ENCODE measurements at places on chromosomes 3 and 15. TPM values are rescaled to one million over a fixed set of nuclear protein-coding genes. Genes with fewer than 3 reads are reported as not detected.

The CRABP1 gene
- total RNA-seq = not detected

The TP63 gene
- total RNA-seq = not detected

The PLA2G4D gene
- not detected for total RNA-seq

The COX5A gene
- total RNA-seq = 150 TPM

The PAQR5 gene
- 0.73 TPM for total RNA-seq

The HYAL1 gene
- 142 TPM for total RNA-seq

The SLC6A11 gene
- 0.09 TPM for total RNA-seq

DNA sequence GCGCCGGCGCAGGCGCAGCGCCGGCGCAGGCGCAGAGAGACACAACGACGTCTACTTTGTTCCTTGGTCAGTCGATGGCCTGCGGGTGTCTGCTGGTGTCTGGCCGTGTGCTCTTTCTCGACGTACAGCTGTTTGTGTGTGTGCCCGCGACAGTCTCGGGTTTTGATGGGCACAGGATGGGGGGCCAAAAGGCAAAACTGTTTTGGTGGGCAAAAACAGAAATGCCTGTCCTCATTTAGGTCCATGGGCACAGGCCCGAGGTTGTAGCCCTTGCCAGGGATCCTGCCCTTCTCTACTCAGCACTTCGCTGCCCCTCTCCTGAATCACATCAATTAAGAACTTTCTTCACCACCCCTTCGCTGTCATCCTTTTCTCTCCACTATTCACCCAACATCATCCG, 184.8 kb upstream of the CHL1 start:
- no peaks in the 10 kb centered on the region for H3K27me3 ChIP-seq
- no peaks in the 10 kb centered on the region for H3K4me1 ChIP-seq
- no peak for DNase-seq
- no peak overlapping the region for H3K27ac ChIP-seq

Data from right lobe of liver (tissue), 6 donors.